CD4-positive, alpha-beta T cell treated with Interleukin-6 at 100 ng/mL for 8 hours (primary cell): ENCODE measurements at places on chromosomes 7 and 10.
A peak's percentile ranks its signal among the peaks of the same experiment; 100 is the strongest.

DNA sequence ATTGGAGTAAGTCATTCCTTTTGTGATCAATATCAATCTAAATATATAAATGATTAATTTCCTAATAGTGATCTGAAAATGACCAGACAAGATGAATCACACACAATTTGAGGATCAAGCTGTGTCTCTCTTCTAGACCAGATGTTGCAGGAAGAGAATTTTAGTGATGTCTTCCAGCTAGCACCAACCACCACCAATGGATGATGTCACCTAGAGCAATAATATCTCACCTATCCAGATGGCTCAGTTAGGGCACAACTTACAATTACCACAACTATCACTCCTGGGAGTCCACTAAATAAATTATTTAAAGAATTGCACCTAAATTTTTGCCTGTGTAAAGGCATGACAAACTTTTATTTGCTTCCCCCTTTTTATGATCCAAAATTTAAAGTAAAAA lies 25.2 kb downstream of the RELN start:
- DNase-seq, result no peak

DNA sequence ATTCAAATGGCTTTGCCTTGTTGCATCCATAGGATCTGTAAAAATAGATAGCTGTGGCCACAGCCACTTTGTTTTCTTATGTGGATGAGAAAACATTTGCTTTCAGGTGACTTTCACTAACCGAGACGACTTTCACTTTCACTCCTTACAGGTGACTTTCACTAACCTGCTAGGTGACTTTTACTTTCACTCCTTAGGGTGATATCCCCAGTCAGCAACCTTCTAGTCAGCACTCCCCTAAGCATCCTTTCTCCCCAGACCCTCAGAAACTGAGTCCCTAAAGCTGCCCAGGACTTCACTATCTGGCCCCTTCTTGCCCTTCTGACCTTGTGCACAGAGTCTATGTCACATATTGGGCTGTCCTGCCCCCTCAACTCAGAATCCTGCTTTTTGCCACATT lies 177.5 kb downstream of the RELN start:
- peak; percentile 5 for DNase-seq

GRCh38 chr10:44292390-44293002 lies 92.4 kb downstream of the CXCL12 start:
- no peak for DNase-seq

GRCh38 chr10:59302381-59302780 lies 60.0 kb downstream of the FAM13C start:
- no peak for DNase-seq

GRCh38 chr7:96832092-96832662 lies 122.5 kb upstream of the SEM1 start:
- DNase-seq, result no peak

DNA sequence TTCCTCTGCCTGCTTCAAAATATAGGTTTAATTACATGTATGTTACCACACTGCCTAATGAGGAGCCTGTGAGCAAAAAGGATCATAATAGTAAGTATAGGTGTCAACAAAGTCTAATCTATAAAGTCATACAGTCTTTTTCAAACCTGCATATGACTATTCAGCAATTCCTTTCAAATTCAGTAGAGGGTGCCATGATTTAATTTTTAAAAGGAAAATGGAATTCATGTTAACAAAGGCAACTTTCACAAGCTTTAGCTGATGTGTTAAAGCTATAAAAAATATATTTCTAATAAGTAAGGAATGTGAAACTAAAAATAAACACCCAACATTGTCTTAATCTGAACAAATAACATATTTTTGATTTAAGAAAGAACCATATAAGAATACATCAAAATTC lies 52.1 kb downstream of the MPP7 start:
- DNase-seq, result peak; percentile 12

DNA sequence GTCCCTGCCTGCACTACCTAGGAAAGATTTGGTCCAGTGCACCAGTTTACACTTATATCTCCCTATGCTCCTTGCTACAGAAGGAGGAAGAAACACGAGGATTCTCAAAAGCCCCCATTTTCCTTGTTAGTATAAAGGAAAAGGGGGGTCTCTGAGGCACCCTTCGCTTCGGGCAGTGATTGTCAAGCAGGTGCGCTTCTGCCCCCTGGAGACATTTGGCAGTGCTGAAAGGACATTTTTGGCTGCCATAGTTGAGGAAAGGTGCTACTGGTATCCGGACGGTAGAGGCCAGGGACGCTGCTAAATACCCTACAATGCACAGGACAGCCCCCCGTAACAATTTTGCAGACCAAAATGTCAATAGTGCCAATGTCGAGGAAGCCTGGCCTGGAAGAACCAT lies 193.7 kb downstream of the GFRA1 start:
- no peak for DNase-seq

DNA sequence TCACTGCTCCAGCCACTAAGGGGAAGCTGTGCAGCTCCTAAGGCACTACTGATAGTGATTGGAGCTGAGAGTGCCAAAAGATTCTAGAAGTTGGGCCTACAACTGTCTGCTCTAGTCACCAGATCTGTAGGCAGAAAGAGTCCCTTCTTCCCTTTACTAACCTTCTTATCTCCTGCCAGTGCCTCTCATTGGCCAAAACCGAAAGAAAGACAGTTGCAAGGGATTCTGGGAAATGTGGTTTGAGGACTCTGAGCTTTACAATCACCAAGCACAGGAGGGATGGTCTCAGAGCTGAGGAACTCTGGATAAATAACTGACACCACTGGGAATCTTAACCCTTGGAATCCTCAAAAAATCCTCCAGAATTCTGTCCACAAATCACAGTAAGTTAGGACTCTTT lies 615.8 kb downstream of the CCSER2 start:
- DNase-seq, result no peak

DNA sequence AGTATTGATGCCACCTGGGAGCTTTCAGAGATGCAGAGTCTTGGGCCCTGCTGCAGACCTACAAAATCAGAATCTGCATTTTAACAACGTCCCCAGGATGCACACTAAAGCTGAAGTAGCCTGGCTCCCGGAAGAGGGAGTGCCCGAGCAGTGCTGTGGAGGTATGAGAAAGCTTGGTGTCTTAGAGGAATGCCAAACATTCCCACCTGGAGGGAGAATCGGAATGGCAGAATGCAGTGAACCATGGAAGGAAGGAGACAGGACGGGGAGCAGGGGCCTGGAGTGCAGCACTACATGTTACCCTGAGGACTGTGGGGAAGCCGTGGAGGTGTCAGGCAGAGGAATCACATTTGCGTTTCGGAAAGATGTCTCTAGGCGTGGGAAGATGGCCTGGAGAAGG lies 90.9 kb downstream of the AOAH start:
- DNase-seq, result no peak

GRCh38 chr10:118812393-118812740 lies 57.6 kb upstream of the CACUL1 start:
- no peak for DNase-seq

DNA sequence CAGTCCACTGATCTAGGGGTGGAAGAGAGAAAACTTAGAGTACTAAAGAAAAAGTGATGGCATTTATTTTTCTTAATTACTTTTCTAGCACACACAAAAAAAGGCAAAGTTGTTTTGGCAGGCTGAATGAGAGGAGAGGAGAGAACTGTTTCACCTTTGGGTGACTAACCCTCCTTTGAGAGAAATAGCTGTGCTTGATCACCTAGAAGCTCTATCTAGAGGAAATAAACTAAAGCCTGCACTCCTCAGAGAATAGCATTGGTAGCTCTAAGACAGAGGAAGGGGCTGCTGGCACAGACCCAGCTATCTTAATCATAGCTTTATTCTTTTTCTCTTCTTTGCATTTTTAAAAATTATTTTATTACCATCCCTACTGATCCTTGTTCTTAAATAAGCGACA lies 6.3 kb downstream of the TMEM243 start:
- no peak for DNase-seq

DNA sequence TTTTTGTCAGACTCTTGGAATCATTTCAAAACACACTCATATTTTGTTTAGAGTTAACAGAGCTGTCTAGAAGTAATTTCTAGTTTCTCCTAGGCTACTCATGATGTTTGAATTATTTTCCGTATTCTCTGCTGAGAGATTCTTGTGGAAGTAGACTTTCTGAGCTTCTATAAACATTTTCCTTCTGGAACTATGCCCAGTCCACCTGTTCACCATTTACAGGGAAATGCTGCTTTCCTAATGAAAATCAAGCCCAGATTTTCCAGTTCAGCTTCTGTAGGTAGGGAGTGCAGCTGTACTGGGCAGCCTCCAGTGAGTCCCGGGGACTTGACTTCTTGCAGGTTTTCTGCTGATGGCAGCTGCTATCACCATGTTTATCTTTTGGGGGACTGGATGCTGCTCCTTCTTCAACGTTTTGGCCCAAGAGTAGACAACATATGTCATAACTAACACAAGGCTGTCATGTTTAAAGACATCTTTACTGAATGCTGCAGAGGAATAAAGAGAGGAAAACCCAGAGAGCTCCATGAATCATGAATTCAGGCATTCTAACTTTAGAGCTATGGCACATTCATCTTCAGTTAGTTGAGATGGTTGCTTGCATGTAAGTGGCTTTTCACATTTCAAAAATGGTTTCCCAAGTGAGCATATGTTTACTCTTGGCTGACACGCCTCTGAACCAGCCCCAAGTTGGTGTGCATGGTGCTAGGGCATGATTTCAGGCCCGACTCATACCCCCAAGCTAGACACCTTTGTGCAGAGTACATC lies 85.6 kb downstream of the SDK1 start:
- DNase-seq, result no peak

DNA sequence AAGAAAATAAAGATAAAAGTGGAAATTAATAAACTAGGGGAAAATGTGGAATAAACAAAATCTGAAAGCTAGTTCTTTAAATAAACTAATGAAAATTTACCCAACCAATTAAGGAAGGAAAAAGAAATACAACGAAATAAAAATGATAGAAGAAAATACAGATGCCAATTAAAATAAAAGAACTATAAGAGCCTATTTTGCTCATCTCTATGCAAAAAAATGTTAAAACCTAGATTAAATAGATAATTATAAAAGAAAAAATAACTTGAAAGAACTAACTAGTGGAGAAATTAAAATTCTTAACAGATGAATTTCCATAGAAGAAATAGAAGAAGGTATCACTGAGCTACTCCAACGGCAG lies 32.7 kb downstream of the PKD1L1 start:
- no peak for DNase-seq

- DNase-seq, result no peak
These were observed 54.9 kb downstream of the PRKAG2 start for GRCh38 chr7:151821806-151822540.

- no peak for DNase-seq
These were observed 32.7 kb downstream of the CALML5 start for GRCh38 chr10:5466451-5467206.

GRCh38 chr7:105828141-105828540 lies 48.3 kb downstream of the ATXN7L1 start:
- DNase-seq, result no peak

DNA sequence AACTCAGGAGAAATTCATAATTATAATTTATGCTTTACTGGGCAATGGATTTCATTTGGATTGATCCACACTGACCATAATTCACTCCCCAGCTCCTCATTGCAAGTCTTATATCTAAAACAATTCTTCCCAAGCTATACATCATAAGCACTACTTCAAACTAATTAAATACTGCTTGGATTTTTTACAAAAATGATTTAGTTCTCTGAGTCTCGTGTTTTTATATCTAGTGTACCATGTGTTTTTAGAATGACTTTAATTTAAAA lies 443.8 kb downstream of the GPAM start:
- DNase-seq, result no peak

GRCh38 chr10:126160971-126161630 lies 227.2 kb downstream of the ADAM12 start:
- no peak for DNase-seq

- no peak for DNase-seq
These were observed 92.1 kb downstream of the CH25H start for GRCh38 chr10:89114846-89115625.

GRCh38 chr10:99449023-99449422 lies 18.6 kb upstream of the GOT1 start:
- no peak for DNase-seq

GRCh38 chr10:122875843-122876466 lies 3.4 kb downstream of the FAM24B start:
- DNase-seq, result no peak

DNA sequence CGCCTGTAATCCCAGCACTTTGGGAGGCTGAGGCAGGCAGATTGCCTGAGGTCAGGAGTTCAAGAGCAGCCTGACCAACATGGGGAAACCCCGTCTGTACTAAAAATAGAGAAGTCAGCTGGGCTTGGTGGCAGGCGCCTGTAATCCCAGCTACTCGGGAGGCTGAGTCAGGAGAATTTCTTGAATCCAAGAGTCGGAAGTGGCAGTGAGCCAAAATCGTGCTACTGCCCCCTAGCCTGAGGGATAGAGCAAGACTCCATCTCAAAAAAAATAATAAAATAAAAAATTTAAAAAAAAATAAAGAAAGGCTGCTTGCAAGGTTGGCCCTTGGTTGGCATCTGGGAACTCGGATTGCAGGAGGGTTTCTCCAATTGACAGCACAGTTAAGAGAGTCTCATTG lies 221.6 kb downstream of the DGKI start:
- DNase-seq, result no peak

GRCh38 chr7:132759482-132760243 lies 183.4 kb upstream of the PLXNA4 start:
- no peak for DNase-seq

DNA sequence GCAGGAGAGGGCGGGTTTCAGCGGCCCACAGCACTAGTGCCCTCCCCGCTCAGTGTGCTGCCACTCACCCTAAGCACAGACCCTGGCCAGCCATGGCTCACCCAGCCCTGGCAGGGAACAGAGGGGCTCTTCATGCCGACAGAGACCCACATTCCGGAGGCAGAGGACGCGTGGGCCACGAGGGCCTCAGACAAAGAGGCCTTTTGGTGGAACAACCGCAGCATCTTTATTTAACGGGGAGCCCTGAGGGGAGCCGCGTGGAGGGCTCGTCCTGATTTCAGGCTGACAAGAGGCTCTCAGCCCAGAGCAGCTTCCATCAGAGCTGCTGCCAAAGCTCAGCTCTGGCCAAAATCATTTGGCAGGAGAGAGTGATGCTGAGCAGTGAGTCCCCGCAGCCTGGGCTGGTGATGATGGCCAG lies 127.8 kb downstream of the SH3PXD2A start:
- DNase-seq, result no peak

GRCh38 chr10:9301148-9301547 lies 1246.7 kb downstream of the GATA3 start:
- no peak for DNase-seq

DNA sequence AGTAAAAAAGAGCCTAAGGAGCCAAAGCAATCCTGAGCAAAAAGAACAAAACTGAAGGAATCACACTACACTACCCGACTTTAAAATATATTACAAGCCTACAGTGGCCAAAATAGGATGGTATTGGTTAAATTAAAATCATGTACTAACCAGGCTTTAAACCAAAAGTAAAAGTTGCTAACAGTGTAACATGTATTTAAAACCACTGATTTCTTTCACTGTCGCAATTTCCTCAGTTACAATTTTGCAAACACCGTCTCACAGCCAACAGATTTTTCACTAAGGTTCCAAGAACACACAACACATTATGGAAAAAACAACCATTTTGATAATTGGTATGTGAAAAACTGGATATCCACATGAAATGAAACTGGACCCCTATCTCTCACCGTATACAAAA lies 74.0 kb downstream of the JMJD1C start:
- no peak for DNase-seq
